ENCODE measurements at places on chromosomes 13 and 19.

DNA sequence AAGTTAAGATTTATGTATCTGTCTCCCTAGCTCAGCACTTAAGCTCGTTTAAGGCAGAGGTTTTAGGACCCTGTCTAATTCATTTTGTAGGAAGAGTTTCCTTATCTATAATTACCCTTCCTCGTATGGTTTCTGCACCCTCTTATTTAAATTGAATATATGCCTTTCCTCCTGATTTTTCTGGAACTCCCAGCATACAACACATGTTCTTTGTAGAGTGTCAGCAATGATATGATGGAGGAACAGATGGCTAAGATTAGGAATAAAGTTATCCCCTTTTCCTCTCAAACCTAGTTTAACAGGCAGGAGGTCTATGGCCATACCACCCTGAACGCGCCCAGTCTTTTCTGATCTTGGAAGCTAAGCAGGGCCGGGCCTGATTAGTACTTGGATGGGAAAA lies 359.5 kb downstream of the PCDH17 start:
- DNase-seq = no peak

DNA sequence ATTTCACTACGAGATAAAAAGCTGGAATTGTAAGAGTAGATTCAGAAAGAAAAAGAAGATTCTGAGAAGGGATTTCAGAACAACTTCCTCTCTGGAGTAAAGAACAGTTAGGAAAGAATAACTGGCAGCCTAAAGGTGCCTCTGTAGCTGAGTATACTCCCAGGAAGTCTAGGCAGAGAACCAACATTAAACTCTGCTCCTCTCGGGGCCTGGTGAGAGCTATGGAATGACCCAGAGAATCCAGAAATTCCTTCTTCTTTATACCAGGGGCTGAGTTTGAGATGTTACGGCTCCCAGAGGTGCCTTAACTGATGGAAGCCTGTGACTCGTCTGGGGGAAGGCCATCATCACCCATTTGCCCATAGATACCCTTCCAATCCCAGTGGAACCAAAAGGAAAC lies 39.1 kb downstream of the FAM216B start:
- DNase-seq = no peak

DNA sequence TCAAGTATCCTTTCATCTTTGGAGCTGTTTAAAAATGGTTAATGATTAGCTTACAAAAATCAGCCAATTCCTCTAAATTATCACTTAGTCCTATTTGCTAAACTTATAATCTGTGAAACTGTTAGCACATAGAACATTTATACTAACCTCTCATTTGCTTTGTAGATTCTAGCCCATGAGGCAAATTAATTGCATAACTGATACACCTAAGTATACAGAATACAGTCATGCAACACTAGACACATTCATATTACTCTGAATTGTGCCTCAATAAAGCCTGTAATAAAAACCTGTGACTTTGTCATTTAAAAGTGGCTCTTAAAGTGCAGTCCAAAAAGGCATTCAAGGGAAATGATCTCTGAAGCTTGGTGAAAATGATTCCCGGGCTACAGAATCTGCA lies 21.0 kb downstream of the SERPINE3 start:
- no peak for DNase-seq

DNA sequence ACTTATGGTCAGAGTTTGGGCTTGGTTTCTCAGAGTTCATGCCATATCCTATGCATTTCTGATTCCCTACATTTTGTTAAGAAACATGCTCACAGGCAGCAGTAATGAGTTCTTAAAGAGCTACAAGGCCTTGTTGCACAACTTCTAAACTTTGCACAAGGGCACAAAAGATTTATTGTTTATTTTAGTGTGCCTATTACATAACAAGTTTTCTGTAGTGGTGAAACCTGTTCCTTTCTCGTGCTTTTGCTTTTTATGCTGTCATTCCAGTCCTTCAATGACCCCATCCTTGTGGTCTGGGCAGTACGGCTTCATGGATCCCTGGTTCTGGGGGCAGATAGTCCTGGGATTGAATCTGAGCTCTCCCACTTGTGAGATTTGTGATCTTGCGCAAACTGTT lies 17.8 kb downstream of the ZNF507 start:
- DNase-seq = no peak

DNA sequence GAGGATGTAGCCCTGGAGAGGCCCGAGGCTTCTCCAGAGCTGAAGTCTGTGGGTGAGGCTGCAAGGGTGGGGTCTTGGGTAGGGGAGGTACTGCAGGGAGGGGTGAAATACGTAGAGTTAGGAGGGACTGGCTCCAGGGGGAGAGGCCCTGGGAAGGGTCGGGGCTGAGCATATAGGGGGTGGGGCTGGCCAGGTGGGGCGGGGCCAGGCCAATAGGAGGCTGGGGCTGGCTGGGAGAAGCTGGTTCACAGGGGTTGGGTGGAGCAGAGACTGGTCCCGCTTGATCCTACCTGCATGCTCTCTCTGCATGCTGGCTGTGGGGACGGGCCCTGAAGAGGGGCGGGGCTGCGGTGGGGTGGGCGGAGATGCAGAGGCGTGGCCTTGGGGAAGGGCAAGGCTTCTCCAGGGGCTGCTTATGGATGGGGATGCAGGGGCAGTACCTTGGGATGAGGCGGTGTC lies 51.9 kb downstream of the CELF5 start:
- no peak for DNase-seq

DNA sequence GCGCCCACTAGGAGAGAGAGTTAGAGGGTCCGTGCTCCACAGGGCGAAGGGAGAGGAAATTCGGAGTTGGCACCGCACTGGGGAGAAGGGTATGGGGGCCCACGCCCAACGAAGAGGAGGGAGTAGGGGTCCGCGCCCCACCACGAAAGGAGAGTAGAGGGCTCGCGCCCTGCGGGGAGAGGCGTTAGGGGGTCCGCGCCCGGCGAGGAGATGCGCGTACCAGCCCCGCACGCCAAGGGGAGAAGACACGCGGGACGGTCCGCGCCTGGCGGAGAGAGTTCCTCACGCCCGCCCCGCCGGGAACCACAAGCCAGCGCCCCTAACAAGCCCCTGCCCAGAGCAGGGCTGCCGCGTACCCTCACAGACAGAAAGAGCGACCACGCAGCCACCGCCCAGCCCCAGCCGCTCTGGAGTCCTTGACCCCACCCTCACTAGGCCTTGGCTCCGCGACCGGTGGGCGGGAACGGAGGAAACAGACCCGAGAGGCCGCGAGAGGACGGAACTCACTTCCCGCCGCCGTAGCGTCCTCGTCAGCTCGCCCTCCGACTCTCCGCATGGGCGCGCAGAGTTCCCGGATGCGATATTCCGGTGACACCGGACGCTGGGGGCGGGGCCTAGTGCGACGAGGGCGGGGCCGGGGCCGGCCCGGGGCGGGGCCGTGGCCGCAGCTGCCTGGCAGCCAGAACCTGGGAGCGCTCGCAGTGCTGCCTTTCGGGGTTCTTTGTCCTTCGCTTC lies 20.0 kb upstream of the ZSCAN18 start:
- DNase-seq = no peak

DNA sequence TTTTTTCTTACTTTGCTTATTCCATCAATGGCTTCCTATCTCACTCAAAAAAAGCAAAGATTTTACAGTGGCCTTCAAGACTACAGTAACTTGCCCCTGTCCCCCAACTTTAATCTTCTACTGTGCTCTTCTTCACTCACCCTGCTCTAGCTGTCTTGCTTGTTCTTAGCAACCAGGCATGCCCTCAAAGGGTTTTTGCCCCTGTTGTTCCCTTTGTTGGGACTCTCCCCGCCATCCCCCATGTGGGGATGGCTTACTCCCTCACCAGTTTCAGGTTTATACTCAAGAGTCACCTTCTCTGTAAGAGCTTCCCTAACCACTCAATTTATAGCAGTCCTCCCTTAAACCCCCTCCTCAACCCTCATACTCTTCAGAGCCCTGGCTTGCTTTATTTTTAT lies 5.4 kb downstream of the MTMR6 start:
- DNase-seq = no peak

- DNase-seq = no peak
Observed at GRCh38 chr19:15829306-15829698, 13.8 kb upstream of the OR10H1 start.

DNA sequence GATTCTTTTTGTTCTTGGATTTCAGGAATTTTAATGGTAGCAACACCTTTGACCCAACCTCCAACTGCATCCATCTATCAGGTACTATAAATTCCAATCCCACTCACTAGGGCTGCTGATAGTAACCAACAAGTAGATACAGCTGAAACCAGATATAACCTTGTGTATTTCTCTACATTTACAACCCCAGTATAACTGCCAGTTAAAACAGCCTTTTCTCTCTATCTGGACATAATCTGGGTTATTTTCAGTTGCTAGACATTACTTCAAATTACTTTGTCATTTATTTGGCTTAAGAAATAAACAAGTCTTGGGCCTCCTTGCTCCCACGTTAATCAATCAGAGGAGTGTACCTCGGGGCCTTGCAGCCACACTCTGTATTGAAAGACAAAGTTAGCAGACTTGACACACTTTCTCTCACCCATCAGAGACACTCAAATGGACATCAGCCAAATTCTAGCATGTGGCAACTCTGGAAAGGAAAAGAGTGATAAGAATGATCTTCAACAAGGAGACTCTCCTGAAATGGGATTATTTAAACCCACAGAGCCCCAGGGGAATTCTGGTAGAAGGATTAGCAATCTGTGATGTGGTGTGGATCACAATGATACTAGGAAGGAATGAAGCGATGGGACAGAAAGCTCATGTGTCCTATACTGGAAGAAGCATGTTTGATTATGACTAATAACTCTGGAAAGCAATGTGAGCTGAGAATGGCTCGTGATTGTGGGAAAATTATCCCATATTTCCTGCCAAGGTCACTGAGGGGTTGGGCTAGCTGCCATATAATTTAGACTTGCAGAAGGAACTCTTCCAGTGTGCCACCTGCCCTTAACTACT lies 157.5 kb downstream of the FLT1 start:
- no peak for DNase-seq

DNA sequence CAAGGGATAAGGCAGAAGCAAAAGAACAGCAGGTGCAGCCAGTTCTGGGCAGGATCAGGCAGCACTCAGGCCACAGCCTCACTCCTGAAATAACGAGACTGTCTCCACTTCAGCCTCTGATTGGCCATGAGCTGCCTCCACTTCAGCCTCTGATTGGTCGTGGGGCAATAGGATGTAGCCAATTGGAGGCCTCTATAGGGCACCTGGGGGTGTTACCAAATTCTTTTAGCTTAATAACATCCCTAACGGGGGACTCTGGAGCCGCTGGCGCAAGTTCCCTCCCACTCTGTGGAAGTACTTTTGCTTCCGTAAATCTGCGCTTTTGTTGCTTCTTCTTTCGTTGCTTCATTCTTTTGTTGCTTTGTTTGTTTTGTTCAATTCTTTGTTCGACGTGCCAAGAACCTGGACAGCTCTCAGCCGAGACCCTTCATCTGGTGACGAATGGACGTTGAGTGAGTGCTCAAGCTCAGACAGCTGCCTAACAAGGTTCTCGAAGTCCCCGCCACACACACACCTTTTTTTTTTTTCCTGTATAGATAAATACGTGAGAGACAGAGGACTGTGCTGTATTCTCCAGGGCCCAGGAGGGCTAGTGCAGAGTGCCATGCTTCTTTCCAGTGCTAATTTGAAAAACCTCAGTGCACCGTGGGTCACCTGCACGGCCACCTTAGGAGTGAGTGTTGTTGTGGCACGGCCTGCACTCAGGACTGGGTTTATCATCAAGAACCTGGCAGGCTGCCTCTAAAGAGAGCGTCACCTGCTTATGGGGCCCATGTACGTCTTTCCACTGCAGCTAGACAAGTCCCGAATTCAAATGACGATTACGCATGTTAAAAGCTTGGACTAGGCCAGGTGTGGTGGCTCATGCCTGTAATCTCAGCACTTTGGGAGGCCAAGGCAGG lies 32.0 kb upstream of the TUBGCP3 start:
- no peak for DNase-seq

GRCh38 chr13:84137292-84137691 lies 255.0 kb upstream of the SLITRK1 start:
- DNase-seq = no peak

DNA sequence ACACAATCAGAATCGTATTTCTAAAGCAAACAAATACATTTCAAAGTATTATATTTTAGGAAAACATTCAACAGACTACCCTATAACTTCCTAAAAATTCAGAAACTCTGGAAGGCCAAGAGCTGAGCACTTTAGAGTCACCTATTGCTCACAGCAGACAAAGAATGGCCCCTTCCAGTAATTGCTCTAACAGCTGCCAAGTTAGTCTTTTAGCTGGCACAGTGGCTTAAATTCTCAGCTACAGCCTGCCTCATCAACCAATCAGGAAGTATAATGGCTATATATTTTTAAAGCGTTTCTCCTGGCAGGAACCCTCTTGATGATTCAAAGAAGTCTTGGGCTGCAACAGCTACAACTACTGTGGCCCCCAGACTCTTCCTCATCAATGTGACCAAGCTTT lies 14.9 kb upstream of the SLITRK5 start:
- no peak for DNase-seq

- no peak for DNase-seq
Observed at GRCh38 chr13:94139393-94139995, 340.0 kb downstream of the DCT start.

GRCh38 chr13:113116871-113117271 lies 5.7 kb upstream of the F10 start:
- DNase-seq = no peak

DNA sequence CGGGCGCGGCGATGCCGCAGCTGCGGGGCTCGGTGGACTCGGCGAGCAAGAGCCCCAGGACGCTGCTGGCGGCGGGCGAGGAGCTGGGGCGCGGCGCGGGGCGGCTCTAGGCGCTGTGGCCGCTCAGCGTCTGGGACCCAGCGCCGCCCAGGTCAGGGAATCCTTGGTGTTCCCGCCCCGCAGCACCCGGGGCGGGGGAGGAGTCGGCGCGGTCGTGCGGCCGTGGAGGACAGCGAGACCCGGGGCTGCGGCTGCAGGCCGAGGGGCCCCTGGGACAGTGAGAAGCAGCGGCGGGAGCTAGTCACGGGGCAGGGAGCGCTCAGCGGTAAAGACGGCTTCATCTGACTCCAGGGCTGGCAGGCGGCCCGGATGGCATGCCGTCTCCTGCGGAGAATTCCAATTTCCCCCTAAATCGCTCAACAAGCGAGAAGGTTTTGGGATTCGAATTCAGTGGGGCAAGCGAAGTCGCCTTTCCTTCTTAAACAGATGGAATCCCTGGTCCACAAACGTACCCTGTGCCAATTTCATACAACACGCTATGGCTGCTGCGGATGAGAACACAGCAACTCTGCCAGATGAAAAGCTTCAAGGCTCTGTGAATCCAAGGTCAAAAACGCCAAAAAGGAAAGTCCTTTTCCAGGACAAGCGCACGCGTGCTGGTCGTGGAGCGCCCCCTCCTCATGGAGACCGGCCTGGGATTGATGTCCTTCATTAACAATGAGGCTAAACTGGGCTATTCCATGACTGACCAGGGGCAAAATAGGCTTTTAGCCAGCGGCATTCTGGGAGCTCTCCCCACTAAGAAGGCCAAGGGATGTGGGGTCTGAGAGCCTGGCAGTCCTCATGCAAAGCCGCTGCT lies 4.2 kb upstream of the ZSCAN4 start:
- no peak for DNase-seq

- no peak for DNase-seq
Observed at GRCh38 chr13:109700176-109700575, 86.2 kb downstream of the IRS2 start.
